ENCODE measurements at places on chromosomes 5 and 9.

DNA sequence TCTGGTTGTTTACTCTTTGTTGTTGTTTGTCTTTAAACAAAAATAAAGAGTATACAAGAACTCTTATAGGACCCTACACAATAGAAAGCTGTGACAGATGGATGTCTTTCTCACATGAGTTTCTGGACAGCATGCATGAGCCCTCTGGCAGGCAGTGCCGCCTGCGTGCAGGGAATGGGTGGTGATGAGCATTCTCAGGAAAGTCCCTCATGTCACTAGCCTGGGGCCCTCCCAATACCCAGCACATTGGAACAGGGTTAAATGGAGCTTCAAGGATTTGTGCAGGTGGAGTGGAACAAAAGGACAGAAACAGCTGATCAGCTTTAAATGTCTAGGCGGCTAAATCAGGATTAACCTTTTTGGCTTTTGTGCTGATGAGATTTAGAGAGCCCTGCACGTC, 181.0 kb upstream of the CD180 start:
- DNase-seq, result no peak

DNA sequence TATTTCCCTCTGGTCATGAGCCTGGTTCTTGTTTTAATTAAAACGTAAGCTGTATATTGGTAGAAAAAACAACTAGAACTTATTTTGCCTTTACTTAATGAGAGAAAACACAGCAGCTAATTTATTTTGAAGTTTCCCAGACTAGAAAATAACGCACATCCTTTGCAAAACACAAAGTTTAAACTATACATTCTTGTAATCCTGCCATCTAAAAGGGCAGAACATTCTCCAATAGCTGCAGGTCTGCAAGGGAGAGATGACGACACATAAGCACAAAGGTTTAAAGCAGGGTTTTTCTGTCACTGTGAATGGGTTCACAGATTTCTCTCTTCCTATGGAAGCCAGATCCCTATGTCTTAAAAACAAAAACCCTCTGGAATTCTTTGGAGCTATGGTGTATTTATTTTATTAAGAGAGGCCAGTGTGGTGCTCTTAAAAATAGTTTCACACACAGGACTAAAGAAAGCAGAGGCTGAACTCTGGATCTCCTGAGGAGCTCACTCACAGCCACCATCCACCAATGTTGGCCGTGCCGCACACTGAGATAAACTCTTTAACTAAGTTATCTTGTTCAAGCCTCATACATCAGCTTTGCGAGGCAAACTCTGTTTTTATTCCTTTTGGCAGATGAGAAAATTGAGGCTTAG, 82.4 kb downstream of the SNCAIP start:
- DNase-seq, result no peak

- DNase-seq, result no peak
These were observed 430.7 kb downstream of the GADD45G start for GRCh38 chr9:90035471-90035870.

- DNase-seq, result no peak
These were observed 24.2 kb downstream of the NMRK1 start for GRCh38 chr9:75063556-75064305.

GRCh38 chr5:93995126-93995621, 253.8 kb upstream of the POU5F2 start:
- DNase-seq, result no peak

- no peak for DNase-seq
These were observed 192.1 kb upstream of the RGMB start for GRCh38 chr5:98581112-98581997.

- no peak for DNase-seq
These were observed 56.0 kb upstream of the SARDH start for GRCh38 chr9:133794016-133794760.

- DNase-seq, result no peak
These were observed 325.9 kb upstream of the DAB2 start for GRCh38 chr5:39750661-39751060.

DNA sequence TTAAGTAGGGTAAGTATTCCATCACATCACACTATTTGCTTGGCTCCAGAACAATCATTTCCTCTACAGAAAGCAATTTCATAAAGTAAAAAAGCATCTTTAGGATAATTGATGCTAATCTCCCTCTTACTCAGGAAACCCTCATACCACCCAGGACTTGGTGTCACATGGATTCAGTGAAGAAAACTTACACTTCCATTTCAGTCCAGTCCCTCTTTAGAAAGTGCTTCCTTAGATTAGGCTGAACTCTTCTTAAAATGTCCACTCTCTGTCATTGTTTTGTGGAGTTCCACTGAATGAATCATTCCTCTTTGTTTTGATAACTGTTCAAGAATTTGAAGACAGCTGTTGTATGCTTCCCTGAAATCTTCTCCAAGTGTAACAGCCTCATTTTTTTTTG, 144.0 kb upstream of the ZNF462 start:
- DNase-seq, result no peak

DNA sequence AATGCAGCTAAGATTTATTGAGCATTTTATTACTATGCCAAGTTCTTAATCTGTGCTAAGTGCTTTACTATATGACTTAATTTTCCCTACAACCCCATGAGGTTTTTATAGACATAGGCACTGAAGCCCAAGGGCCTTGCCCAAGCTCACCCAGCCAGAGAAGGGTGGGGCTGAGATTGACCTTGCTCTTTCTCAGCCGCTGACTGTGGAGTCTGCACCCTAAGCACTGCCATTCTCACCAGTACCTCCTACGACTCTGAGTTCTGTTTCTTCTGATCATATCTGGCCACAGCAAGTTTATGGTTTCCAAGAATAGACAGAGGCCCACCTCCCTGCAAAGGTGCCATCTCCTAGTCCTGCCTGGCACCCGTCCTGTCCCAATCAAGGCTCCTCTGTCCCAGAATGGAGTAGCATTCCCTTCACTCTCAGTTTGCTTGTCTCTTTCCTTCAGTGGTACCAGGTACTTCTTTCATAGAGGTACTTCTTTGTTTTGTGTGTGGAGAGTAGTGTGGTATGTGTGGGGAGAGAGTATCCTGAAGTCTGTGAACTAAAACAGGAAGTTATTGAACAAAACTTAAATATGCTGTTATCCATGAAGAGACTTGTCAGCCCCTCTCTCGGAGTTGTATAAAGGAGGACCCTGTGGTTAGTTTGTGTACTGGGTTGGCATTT, 42.6 kb downstream of the CSF1R start:
- DNase-seq, result no peak

DNA sequence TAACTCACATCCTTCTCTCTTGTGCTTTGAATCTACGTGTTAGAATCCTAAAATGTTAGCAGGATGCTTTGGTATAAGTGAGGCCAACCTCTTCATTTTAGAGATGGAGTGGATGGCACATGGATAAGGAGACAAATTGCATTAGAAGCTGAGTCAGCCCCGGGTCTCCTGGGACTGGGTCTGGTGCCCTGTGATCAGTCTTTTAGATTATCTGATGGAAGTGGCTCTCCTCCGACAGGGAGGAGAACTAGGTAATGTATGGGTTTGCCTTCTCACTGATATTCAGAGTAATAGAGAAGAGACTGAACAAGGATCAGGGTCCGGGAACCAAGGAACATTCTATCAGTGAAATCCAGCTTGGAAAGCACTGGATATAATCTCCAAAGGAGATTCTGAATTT, 74.9 kb upstream of the TNFSF8 start:
- no peak for DNase-seq

Measured in stimulated activated CD4-positive, alpha-beta T cell treated with anti-CD3 and anti-CD28 coated beads, Interleukin-2, amount 100 ng/mL, for 24 hours (primary cell).